ENCODE measurements at places on chromosomes 2 and 18.

DNA sequence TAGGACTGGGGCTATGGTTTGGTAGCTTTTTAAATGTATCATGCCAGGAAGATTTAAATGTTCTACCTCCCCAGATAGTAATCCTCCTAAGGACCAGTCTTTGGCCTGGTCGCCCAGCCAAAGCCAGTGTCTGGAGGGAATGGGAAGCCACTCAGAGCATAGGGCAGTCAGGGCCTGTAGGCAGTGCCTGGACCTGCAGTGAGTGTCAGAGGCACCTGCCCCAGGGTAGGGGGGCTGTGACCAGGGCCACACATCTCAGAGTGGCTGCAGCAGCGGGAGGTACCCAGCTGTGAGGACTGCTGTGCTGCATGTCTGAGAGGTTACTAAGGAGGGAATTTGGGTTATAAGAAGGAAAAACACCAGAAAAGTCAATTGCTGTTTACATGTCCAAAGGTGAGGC is 57.7 kb downstream of the MYT1L start:
- no peak for DNase-seq

DNA sequence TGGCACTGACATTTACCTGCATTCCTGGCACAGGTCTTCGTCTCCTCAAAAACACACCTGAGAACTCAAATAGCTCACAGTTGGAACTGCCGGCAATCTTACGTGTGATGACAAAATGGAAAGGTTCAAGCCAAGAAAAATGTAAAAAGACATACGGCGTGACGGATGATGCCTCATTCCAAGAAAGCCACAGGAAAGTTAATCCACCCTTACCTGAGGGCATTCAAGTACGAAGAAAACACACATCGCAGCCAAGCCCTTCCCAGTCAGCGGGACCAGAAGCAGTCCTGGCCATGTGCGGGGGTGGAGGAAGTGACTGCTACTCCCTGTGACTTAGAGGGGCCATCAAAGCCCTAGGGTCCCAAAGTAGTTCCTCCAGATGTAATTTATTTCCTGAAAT is 986.3 kb upstream of the CELF4 start:
- DNase-seq = no peak

DNA sequence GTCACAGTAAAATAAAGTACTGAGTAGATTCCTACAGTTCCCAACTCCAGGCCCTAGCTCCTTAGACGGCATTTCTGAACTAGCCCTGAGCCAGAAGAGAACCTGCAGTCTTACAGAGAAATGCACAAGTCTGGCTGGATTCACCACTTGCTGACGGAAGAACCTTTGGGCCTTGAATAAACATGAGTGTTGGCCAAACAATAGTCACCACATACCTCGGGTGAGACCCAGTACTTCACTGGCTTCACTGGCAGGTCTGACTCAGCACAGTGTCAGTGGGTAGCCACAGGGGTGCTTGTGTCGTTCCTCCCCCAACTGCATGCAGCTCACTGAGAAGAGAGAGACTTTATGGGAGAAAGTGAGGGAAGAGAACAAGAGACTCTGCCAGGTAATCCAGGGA is 88.9 kb downstream of the TMEM185B start:
- DNase-seq = no peak

DNA sequence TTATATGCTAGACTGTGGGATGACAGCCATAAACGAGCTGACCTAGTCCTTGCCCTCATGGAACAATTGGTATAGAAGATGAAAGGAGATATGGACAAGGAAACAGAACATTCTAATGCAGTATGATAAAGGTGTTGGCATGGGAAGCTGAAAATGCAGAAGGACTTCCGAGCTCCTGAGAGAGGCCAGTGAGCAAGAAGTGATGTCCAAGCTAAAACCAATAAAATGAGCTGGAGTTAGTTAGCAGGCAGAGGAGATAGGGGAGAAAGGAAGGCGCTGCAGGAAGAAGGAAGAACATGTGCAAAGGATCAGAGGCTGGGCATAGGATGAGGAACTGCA is 64.5 kb downstream of the BOD1L2 start:
- DNase-seq = no peak

DNA sequence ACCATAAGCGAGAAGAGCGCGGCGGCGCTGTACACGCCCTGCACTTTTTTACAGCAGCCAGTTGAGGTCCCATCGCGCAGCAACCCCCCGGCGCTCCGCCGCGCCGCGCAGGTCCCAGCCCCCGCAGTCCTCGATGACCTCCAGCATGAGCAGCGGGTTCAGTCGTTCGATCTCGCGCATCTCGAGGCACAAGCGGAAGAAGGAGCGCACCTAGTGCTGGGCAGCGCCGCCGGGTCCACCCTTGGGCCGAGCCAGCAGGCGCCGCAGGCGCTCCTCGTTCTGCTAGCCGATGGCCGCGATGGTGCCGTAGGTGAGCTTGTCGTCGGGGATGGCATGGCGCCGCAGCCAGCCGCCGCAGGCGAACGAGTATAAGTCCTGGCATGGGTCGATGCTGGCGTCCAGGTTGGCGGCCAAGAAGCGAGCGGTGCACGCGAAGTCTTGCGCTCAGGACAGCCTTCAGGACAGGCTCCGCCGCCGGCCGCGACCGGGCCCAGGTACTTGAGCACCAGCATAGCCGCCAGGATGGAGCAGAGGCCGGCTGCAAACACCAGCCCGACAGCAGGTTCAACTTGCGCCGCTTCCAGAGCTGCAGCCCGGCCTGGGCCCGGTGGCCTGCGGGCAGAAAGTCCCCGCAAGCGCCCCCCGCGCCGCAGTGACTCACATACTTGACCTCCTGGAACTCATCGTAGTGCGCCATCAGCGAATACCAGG is 8.3 kb downstream of the ALPP start:
- no peak for DNase-seq

GRCh38 chr2:119487434-119488244 is 36.6 kb downstream of the SCTR start:
- DNase-seq = no peak

GRCh38 chr2:38656866-38657480 is 8.9 kb upstream of the GALM start:
- DNase-seq = no peak

- no peak for DNase-seq
These were observed 1.1 kb downstream of the PDIA6 start for GRCh38 chr2:10811517-10811916.

GRCh38 chr2:120452945-120453634 is 107.2 kb downstream of the INHBB start:
- no peak for DNase-seq

DNA sequence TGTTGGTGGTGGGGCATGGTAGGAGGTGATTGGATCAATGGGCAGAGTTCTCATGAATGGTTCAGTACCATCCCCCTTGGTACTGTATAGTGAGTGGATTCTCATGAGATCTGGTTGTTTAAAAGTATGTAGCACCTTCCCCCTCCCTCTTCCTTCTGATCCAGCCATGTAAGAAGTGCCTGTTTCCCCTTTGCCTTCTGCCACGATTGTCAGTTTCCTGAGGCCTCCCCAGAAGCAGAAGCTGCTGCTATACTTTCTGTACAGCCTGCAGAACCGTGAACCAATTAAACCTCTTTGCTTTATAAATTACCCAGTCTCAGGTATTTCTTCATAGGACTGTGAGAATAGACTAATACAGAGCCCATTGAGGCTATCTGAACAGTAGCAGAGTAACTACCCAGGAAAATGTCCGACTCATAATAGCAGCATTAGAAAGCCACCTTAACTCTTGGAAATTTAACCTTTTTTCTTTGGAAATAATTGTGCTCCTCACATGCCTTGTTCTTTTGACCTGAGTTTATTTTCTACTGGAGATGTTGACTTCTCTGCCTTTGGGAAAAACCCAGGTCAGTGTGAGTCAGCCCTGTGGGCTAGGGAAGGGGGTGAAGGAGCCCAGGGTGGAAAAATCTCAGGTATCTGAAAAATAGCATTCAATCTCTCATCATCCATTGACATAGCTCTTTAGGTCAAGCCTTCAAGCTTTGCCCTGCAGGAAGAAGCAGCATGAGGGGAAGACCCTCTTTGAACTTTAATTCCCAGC is 18.1 kb downstream of the CYP1B1 start:
- no peak for DNase-seq

DNA sequence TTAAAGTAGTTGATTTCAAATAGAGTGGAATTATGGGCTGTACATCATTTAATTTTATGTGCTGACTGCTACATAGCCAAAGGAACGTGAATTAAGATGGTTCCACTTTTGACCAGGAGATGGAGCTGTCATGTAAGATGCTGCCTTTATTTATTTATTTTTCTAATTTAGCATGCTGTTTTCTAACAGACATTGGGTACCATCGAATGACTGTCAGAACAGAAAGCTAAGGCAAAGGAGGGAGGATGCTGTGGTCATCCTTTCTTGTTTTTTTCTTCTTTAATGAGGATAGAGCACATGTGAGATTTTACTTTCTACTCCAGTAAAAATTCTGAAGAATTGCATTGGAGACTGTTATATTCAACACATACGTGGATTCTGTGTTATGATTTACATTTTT is at the start of gene SCN2A:
Gene SCN2A (plus strand): TSS at position 185 of the 400 bp plus-strand sequence. CDS start 56,410 bp downstream, outside the sequence.
- no peak for DNase-seq

DNA sequence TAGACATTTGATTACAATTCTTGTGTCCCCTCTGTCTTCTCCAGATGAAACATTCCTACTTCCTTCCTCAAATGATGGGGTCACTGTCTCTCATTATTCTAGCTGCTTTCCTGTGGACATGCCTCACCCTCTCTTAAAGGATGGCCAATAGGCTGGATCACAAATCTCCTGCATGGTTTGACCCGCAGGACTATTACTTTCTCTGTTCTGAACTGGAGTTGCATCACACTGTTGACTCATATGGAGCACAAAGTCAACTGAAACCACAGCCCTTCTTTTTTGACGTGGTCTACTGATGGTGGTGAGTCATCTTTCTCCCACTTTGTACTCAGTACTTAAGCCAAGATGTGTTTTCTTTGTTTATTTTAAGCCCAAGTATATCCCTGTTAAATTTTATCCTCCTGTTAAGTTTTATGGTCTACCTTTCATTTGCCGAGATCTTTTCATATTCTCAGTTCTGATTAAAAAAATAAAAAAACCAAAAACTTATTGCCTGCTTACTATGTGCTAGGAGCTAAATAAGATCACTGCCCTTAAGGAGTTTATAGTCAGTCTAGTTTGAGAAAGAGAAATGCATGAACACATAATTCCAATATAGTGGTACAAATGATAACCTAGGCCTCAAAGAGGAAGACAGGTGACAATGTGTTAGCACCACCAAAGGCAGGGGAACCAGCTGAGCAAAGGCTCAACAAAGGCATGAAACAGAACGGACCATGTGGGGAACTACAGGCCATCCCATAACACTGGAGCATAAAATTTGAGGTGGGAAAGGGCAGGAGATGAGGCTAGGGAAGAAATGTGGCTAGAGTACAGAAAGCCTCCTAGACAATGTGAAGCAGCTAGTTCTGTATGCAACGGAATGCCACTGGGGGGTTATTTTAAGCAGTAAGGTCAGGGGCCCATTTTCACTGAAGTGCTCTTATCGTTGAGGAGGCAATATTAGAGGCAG is 67.6 kb upstream of the ZFP36L2 start:
- DNase-seq = peak; percentile 14

GRCh38 chr18:34203866-34204265 is 20.8 kb downstream of the NOL4 start:
- DNase-seq = no peak

GRCh38 chr2:237512774-237513466 is 25.9 kb downstream of the MLPH start:
- peak; percentile 76 for DNase-seq

DNA sequence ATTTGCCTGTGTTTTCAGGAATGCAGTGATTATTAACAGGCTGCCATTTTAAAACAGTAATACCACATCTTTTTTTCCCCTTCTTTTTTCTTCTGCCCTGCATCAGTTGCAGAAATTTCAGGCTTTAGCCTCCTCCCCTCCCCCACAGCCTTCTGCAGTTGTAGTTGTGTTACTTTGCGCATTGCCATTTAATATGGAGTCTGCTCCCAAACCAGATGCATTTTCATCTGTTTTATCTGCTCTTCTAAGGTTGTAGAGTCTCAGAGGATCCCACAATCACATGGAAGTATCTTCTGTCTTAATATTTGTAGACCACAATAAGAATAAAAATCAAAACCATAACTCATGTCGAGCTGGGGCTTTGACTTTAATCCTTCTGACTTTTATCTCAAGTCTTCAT is 3.8 kb downstream of the ASXL3 start:
- DNase-seq = no peak

All from activated naive CD4-positive, alpha-beta T cell treated with anti-CD3 and anti-CD28 coated beads, Interleukin-2, amount 50 U/mL, for 16 hours (primary cell).